GM12878 (cell line): ENCODE measurements at places on chromosomes 12 and 14.

GRCh38 chr12:77319166-77319565 lies 253.8 kb upstream of the E2F7 start:
- DNase-seq: no peak

GRCh38 chr12:50538182-50538581 lies 33.4 kb downstream of the DIP2B start:
- no peak for DNase-seq

DNA sequence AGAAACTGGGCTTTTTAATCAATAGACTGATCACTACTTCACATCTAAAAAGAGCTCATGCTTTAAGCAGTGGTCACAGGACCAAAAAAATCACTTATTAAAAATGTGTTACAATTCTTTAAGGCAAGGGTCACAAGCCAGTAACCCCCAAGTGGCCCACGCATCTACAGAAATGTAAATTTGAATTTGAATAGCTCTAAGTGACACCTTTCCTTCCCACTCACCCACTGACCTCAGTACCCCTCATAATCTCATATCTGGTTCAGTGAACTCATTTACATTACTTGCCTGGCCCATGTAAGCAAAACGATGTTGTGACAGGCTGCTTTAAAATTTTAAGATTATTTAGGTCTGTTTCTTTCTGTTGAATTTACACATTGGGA lies 27.4 kb downstream of the NELL2 start:
- DNase-seq: peak; percentile 17

- DNase-seq: peak; percentile 85
Measured at GRCh38 chr14:73771848-73772638, 57.9 kb upstream of the PNMA1 start.

DNA sequence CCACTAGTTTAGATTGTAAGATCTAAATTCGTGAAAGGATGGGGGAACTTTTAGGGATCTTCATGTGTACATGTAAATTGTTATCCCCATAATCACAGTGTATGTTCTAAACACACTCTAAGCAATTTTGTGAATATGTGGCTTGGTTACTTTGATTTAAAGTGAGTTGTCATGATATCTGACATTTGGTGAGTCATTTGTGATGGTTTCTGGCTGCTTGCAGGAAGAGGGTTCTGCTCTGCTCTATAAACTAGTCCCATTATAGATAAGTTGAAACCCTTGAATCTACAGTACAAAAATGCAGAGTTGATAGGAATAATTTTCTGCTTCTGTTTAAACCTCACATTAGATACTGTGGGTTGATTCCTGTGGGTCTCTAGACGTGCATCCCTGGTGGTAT lies 14.8 kb downstream of the GUCY2C start:
- DNase-seq: no peak

GRCh38 chr12:52190860-52191729 lies 719 bp downstream of the KRT80 start:
- no peak for DNase-seq

DNA sequence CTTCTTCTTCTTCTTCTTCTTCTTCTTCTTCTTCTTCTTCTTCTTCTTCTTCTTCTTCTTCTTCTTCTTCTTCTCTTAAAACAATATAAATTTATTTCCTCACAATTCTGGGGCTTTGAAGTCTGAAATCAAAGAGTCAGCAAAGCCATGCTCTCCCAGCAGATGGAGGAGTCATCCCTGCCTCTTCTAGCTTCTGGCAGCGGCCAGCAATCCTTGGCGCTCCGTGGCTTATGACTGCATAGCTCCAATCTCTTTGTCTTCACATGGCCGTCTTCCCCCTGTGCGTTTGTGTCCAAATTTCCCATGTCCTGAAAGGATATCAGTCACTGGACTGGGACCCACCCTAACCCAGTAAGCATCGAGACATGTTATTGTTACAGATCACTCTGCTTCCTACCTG lies 22.9 kb downstream of the KCNA1 start:
- no peak for DNase-seq

DNA sequence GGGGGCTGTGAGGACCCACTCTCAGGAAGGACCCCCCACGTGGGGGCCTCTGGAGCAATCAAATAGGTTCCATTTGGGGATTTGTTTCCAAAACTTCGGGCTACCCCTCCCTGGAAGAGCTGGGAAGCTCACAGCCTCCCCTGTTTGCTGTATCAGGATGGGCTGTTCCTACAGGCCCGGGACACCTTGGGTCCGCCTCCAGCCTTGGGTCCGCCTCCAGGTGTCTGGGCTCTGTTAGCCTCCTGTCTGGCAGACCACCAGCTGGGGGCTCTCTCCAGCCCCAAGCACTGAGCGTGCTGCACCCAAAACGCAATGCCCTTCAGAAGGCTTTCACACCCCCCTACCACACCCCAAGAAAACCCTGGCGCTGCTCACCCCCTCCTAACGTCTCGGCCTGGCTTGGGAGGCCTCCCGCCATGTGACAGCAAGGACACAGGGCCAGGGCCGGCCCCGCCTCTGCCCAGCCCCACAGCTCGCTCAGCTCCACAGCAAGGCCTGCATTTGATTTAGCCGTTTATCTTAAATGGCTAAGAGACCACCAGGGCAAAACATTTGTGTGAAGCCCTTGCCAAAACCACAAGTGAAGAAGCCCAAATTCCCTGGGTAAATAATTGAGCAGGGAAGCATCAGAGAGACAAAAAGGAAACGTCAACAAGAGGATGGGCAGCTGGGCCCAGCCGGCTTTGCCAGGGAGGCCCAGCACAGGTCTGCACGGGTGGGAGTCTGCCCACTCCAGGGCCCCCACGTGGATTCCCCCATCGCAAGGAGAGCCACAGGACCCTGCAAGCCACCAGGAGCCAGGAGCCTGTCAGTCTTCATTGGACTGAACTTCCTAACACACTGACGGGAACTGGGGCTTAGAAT lies 39.9 kb downstream of the BCL11B start:
- DNase-seq: no peak

- no peak for DNase-seq
Measured at GRCh38 chr12:113232089-113232839, 11.0 kb downstream of the TPCN1 start.

GRCh38 chr12:50315803-50316202 lies 32.5 kb upstream of the LIMA1 start:
- DNase-seq: no peak

DNA sequence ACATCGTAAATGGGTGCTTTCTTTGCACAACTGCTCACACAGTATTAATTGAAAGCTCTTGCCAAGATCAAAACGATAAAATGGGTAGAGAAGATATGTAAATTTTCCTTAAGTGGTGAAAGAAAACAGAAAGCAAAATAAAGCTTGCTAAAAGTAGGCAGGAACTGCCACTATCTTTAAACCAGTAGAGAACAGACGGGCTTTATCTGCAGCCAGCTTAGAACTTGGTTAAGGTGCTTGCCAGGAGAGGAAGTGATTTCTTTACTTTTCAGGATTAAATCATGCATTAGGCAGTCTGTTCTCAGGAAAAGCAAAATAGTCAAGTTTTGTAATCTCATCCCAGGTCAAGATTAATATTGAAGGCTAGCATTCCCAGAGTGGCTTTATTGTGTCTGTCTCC lies 56.9 kb upstream of the CCDC175 start:
- DNase-seq: no peak

DNA sequence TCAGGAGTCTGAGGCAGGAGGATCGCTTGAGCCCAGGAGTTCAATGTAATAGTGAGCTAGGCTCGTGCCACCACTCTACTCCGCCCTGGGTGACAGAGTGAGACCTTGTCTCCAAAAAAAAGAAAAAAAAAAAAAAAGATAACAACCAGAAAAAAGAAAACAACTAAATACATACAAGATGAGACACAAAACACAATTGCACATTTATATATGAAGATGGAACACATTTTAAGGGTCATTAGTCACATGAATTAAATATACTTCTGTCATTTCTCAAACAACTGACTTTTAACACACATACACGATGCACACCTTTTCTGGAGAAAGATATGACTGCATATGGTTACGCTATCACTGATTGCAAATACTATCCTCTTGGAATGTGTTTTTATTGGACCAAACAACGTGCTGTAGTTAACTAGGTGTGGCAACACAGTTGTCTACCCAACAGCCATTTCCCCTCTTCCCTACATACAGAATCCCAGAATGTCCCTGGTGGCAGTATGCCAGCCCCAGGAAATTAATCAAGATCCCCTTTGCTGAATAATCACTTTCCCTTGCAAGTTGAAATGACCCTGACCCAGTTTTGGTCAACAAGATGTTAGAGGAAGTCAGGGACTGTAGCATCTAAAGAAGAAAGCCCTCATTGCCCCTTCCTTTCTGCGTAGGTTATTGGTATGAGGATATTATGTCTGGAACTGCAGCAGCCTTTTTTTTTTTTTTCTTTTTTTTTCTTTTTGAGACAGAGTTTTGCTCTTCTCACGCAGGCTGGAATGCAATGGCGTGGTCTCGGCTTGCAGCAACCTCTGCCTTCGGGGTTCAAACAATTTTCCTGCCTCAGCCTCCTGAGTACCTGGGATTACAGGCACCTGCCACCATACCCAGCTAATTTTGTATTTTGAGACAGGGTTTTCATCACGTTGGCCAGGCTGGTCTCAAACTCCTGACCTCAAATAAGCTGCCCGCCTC lies 5.6 kb upstream of the MYL6B start:
- no peak for DNase-seq

DNA sequence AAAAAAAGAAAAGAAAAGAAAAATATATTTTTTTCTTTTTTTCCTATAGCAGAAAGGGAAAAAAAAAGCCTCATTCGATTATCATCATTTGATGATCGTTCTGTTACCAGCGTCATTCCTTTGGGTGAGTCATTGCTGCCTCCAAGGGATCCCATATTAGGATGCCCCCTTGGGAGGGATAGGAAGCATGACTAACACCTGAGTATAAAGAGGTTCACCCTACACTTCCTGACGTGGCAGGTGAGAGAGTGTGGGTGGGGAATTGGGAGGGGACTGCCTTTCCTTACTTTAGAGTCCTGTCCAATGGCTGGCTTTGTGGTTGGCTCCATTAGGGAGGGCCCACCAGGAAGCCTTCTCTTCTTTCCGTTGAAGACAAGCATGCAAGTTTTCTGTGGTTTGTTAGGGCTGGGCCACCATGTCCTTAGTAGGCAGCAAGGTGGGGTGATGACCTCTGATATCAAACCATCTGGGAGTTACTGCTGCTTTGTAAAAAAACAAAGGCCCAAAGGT lies 56.1 kb upstream of the FUT8 start:
- DNase-seq: no peak

GRCh38 chr12:38116968-38117367 lies 199.6 kb upstream of the ALG10B start:
- DNase-seq: no peak

GRCh38 chr14:89011355-89012281 lies 187.2 kb downstream of the TTC8 start:
- DNase-seq: no peak

GRCh38 chr12:40988824-40989223 lies 199.3 kb upstream of the PDZRN4 start:
- no peak for DNase-seq

GRCh38 chr12:27284751-27285150 lies 40.7 kb downstream of the STK38L start:
- DNase-seq: peak; percentile 89

DNA sequence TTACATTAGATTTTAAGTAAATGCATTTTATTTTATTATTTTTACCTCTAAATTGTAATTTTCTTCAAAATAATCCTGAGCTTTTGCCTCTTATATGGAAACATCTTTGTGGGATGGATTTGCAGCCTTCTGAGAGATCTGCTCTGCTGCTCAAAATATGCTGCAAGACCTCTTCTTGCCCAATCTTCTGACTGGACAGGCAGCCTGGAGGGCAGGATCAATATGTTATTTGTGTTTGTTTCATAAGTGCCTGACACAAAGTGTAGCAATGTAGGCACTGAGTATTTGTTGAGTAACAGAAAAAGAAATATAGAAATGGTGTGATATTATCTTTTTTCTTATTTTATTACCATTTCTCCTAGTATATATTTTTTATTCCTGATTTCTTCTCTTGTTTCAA lies 1106.9 kb downstream of the TMTC2 start:
- DNase-seq: no peak

DNA sequence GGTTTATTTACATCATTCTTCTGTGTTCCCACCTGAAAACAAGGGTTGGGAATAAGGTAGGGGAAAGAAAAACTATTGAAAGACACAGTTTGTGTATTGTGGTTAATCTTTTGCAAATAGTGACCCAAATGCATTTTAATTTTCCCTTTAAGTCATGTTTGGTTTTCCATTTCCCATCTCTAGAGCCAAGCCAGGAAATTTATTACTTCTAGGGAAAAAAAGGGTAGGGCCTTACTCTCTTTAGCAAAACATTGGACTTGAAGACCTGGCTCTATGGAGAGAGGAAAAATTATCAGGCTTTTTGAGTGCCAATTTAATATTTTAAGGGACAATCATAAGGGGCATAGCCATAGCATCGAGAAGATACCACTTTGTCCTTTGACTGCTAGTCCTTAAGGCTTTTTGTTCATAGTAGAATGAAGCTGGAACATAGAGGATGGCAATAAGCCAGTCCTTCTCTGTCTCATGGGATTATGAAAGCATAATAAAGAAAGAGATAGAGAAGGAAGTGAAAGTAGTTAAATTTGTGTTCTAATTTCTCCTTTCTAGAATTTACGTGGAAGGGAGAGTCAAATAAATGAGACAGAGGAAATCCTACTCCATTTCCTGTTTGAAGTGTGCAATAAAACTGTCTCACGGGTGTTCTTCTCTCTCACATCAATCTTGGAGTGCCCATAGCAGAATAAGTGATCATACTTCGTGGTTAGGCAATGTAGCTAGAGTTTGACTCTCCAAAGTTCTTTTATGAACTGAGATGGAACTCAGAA lies 50.9 kb upstream of the PPFIA2 start:
- DNase-seq: peak; percentile 3

GRCh38 chr12:29714966-29715365 lies 68.8 kb downstream of the TMTC1 start:
- no peak for DNase-seq

DNA sequence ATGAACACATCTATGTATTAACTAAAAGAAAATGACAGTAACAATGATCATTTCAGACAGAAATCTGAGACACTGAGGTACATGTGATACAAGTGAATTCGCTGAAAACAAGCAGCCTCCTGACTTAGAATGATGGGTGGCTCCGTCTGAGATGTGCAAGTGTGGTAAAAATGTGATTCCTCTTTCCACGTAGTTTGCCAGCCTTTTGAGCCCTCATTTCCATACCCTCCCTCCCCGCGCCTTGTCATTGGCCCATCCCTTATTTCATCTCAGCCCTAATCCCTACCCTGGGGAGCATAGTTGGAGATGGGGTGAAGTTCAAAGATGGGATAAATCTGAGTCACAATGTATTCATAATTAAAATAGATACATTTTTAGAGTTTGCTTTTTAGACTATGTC lies 107.8 kb downstream of the BMP4 start:
- DNase-seq: no peak

GRCh38 chr12:87384226-87384625 lies 645.0 kb downstream of the C12orf50 start:
- DNase-seq: no peak

- no peak for DNase-seq
Measured at GRCh38 chr12:105222726-105223351, 13.1 kb downstream of the APPL2 start.

DNA sequence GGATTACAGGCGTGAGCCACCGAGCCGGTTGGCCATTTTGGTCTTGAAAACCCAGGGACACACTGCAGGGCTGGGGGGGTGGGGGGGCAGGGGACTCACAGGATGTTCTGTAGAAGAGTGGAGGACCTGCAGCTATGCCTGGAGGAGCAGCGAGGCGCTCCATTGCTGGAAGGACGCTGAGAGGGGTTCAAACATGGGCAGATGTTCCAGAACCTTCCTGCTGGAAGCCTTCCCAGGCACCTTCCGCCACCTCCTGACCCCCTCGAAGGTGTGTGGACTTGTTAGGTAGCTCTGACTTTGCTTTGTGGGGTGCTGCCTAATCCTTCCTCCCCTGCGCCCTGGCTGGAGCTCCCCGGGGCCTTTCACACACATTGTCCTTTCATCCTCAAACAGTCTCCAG lies 19.6 kb upstream of the PPP1R13B start:
- no peak for DNase-seq

GRCh38 chr14:94174604-94175010 lies 485 bp downstream of the PPP4R4 start:
- DNase-seq: no peak
